Cardiac septum (tissue), 1 donor: ENCODE measurements at places on chromosomes 7 and 10. TPM values are rescaled to one million over a fixed set of nuclear protein-coding genes. Genes with fewer than 3 reads are reported as not detected.

MINDY3 gene
- total RNA-seq: 26.3 TPM

MOGAT3 gene
- not detected for total RNA-seq

GJD4 gene
- not detected for total RNA-seq

TRIM50 gene
- not detected for total RNA-seq

TBC1D12 gene
- total RNA-seq: 6.3 TPM

GRCh38 chr7:50827281-50827680 lies 44.6 kb upstream of the GRB10 start:
- no peak for DNase-seq

DNA sequence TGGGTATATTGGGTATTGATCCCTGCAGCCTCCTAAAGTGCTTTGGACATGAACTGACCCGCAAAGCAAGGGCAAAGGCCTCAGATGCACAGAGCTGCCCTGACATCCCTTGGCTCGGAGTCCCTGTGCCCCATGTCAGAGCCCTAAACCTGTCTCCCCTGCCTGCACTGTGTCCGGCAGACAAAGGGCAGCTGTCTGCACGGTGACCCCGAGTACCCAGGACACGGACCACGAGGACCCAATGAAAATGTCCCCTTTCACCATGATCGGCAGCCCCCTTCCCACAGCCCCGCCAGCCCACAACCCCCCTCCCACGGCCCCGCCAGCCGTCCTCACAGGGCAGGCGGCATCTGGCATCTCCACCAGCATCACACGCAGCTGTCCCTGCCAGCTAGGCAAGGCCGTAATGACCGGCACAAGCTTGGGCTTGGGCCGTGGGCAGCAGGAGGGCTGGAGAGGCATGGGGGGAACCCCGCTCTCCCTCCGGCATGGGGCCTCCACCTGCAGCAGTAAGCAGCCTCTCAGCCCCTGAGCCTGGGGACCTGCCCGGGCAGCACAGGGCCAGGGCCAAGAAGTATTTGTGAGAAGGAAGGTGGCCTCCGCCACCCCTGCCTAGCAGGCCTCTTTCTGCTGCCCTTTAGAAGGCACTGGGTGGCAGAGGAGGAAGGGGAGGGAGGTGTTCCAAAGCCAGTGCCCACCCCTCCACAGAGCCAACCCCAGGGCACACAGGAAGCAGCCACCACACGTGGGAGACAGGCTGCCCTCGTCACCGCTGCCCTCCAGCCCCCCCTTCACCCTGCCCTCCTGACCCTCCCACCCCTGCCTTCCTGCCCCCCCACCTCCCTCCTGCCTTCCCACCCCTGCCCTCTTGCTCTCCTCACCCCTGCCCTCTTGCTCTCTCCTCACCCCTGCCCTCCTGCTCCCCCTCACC lies 10.1 kb downstream of the NUDT1 start:
- no peak for DNase-seq

- no peak for DNase-seq
These were observed 262.6 kb upstream of the NEBL start for GRCh38 chr10:21159669-21160068.
